ENCODE measurements at places on chromosomes 6 and 20. TPM values are rescaled to one million over a fixed set of nuclear protein-coding genes. Genes with fewer than 3 reads are reported as not detected.

Gene PKIB
- not detected for total RNA-seq

Gene COL9A3
- 9.0 TPM for total RNA-seq

Gene GCNT2
- 23.7 TPM for total RNA-seq

Gene DBNDD2
- 84.9 TPM for total RNA-seq

Gene CNBD2
- 5.9 TPM for total RNA-seq

All from gastroesophageal sphincter (tissue), 4 donors.